ENCODE measurements at places on chromosomes 5 and 9. TPM values are rescaled to one million over a fixed set of nuclear protein-coding genes. Genes with fewer than 3 reads are reported as not detected.
A peak's percentile ranks its signal among the peaks of the same experiment; 100 is the strongest.

GRCh38 chr9:98603821-98604383, 104.8 kb downstream of the GABBR2 start:
- DNase-seq: no peak

DNA sequence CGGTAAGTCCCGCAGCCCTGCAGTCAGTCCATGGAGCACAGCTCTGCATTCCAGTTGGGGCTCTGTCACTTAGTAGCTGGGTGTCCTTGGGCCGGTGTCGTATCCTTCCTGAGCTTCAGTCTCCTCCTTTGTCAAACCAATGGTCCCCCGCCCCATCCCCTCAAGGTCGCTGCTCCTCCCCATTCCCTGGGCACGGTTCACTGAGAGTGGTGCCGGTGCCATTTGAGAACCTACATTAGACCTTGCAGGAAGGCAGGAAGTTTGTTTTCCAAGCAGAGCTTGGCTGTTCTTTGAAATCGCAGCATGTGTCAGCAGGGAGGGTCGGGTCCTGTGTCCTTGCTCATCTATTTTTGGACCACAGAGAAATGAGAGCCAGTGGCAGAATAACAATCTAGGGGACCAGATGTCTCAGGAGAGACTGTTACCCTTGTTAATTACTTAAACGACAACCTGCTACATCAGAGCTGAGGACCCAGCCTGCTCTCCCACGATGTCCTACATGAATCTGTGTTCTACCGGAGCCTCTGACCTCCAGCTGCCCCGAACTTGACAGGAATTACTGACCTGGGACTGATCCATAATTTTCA, 21.7 kb upstream of the BARHL1 start:
- DNase-seq: no peak

GRCh38 chr5:142866563-142867275, 96.5 kb downstream of the ARHGAP26 start:
- no peak for DNase-seq

- no peak for DNase-seq
Measured at GRCh38 chr9:109857336-109857735, 77.3 kb downstream of the PALM2AKAP2 start.

DNA sequence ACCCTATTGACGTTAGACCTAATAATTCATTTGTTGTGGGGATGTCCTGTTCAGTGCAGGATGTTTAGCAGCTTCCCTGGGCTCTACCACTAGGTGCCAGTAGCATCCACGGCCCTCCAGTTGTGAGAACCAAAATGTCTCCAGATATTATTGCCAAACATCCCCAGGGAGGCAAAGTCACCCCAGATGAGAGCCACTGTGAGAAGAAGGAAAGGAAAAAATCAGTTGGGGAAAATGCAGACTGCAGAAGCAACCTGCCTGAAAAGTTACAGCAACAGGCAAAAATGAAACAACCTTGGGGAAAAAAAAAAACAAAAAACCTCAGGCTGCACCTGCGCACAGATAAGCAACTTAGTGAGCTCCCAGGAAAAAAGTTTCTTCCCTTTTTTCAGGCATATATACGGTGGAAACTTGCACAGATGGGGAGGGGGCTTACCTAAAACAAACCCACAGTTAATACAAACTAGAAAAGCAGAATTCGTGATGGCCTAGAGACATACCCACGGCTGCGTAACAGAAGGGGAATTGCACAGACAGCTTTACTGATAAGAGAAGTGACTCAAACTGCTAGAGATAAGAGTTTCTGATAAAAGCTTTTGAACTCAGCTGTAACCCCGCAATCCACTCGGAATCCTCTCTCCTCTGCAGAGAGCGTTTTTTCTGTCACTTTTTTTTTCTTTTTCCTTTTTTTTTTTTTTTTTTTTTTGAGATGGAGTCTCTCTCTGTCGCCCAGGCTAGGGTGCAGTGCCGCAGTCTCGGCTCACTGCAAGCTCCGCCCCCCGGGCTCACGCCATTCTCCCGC, 29.8 kb upstream of the FBP1 start:
- peak; percentile 75 for DNase-seq

DNA sequence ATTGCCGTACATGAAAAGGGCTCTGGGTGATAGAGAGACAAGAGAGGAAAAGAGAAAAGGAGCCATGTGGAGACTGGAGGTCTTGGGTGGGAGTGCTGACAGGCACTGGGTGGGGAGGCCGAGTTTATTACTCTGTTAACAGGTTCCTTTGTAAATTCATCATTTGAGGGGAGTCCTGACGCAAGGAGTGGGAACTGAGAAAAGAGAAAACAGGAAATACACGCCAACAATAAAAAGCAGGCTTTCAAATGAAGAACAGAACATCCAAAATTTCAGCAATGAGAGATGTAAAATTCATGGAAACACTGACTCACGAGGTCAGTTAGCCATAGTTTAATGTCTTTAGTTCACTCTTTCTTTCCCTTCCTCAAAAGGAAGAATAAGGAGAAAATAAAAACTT, 342.8 kb downstream of the TMEM167A start:
- no peak for DNase-seq

DNA sequence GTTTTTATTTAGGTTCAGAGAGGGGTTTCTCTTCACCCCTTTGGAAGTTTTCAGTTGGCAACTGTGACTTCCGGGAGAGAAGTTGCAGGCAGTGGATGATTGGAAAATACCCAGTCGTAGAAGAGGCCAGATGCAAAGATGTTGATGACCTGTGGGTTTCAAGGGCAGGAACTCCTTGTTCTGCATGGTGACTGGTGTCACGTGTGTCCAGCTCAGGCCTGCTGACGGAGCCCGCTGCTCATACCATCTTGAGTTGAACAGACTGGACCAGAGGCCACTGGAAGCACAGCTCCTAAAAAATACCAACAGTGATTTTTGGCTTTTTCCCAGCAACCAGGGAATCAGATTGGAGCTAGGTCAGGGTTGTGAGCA, 243.9 kb upstream of the KLF4 start:
- DNase-seq: peak; percentile 69

DNA sequence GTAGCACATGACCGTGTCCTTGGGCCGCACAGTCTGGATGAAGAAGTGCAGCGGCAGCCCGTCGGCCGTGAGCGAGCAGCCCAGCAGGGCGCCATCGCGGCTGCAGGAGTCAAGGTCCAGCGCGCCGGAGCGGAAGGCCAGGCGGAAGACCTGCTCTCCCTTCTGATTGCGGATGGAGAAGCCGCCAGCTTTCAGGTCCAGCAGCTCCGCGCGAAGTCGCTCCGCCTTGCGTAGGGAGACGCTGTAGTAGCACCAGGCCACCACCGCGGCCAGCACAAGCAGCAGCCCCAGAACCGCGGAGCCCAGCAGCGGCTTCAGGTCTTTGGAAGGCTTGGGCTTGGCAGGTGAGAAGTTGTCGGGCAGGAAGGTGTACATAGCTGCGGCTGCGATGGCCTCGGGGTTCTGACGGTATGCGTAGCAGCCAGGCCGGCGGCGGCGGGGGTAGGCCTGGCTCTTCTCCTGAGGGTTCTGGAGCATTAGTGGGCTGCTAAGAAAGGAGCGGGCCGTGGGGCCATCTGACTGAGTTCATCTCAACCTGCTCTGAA, 4.2 kb downstream of the MYORG start:
- no peak for DNase-seq

DNA sequence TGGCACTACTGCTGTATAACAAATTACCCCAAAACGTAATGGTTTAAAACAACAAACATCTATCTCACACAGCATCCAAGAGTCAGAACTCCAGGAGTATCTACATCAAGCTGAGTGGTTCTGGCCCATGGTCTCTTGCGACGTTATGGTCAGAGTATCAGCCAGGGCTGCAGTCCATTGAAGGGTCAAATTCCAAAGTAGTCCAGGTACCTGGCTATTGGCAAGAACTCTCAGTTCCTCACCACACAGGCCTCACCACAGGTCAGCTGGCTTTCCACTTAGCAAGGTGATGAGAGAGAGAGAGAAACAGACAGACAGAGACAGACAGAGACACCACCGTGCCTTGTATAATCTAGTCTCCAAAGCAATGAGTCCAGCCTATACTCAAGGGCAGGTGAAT, 22.6 kb downstream of the EPB41L4A start:
- no peak for DNase-seq

GRCh38 chr9:138069731-138070456, 192.3 kb downstream of the CACNA1B start:
- DNase-seq: no peak

Gene SLIT3
- 25.5 TPM for total RNA-seq

Gene MYMK
- not detected for total RNA-seq

Gene PCDHB4
- 3.4 TPM for total RNA-seq

Gene EPB41L4A
- total RNA-seq: 13.2 TPM

Gene EQTN
- 1.4 TPM for total RNA-seq
